ENCODE measurements at places on chromosomes 4 and X. TPM values are rescaled to one million over a fixed set of nuclear protein-coding genes. Genes with fewer than 3 reads are reported as not detected.

DNA sequence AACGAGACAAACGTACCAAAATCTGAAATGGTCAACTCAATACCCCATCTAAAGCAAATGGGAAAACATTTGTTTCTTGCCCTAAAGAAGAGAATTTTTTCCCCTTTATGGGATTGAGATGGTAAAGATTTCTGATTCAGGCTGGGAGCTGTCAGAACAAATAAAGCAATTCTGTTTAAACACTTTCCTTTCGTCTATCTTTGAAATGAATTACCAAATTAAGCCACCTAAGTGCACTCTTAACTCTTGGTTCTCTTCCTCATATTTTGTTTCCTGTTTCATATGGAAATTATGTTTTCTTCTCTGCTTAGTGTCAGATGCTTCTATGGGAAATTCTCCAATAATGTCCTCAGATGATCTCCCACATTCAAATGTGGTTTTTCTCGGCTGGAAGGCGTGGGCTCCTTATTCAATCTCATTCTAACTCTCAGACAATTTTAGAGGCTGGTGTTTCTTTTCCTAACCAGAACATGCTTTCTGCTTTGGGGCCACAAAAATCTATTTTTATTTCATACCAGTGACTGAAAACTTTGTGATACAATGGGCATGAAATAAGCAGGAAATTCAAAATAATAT is 50.3 kb upstream of the HPF1 start:
- no peak for DNase-seq
- H3K4me1 ChIP-seq, result peaks cover 6% of the 10 kb centered on the region
- no peaks in the 10 kb centered on the region for H3K36me3 ChIP-seq
- H3K4me3 ChIP-seq, result no peak overlapping the region
- no peak overlapping the region for H3K27ac ChIP-seq
- no peaks in the 10 kb centered on the region for H3K27me3 ChIP-seq

GRCh38 chr4:168045354-168045753 is 47.0 kb upstream of the ANXA10 start:
- H3K4me1 ChIP-seq, result no peaks in the 10 kb centered on the region
- no peak for DNase-seq
- peaks cover 3% of the 10 kb centered on the region for H3K27me3 ChIP-seq
- peaks cover 7% of the 10 kb centered on the region for H3K36me3 ChIP-seq

DNA sequence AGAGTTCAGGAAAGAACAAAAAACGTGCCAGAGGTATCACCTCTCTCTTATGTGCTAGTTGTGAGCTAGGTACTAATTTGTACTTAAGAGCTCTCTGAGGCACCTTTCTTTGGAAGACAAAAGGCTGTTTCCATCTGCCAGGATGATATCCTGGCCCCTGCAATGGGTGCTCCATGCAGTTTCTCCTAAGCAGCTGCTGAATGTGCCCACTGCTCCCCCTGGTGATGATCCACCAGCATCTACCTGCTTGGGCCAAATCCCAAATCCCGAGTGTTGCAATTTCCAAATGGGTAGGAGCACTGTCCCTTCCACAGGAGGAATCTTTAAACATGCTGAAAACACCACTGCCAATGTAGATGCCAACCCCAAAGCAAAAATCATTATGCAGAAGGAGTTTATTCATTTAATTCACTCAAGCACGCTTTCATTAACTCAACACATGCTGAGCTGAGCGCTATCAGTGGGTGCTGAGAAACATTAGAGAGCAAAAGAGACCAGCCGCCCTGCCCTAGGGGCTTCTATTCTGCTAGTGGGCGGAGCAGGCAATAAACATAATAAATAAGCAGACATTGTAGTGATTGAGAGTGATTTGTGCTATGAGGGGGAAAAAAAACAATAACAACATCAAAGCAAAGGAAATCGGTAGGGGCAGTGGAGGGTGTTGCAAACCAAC is 69.6 kb upstream of the C4orf50 start:
- DNase-seq, result peak; percentile 72
- H3K27ac ChIP-seq, result no peak overlapping the region
- H3K4me1 ChIP-seq, result peaks cover 10% of the 10 kb centered on the region
- no peak overlapping the region for H3K4me3 ChIP-seq

- DNase-seq, result no peak
- no peaks in the 10 kb centered on the region for H3K27me3 ChIP-seq
- H3K4me1 ChIP-seq, result peaks cover 20% of the 10 kb centered on the region
- H3K36me3 ChIP-seq, result peaks cover 36% of the 10 kb centered on the region
- peak overlapping the region; percentile 1 for H3K27ac ChIP-seq
- H3K4me3 ChIP-seq, result no peak overlapping the region
Observed at GRCh38 chr4:151166636-151167035, 67.2 kb downstream of the RPS3A start.

The ASB9 gene
- 2.8 TPM for total RNA-seq

DNA sequence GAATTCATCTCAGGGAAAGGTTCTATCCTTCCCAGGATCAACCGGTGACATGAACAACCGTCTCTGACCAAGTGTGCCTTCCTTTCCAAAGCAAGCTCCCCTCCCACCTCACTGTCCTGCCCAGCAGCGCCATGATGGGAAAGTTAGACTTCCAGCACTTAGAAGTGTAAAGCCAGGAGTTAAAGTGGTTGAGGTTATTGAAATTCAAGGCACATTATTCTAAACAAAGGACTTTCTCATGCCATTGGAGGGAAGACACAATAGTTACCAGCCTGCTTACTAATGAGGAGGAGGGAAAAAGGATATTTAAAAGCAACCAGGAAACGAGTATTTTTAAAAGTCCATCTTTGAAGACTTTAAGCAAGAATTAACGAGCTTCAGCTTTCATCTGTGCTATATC is 96.8 kb downstream of the NSUN7 start:
- peaks cover 12% of the 10 kb centered on the region for H3K36me3 ChIP-seq
- peaks cover 11% of the 10 kb centered on the region for H3K4me1 ChIP-seq
- no peak overlapping the region for H3K27ac ChIP-seq
- peaks cover 4% of the 10 kb centered on the region for H3K27me3 ChIP-seq
- DNase-seq, result no peak
- no peak overlapping the region for H3K4me3 ChIP-seq

- no peak overlapping the region for H3K27ac ChIP-seq
- H3K36me3 ChIP-seq, result no peaks in the 10 kb centered on the region
- H3K4me1 ChIP-seq, result peaks cover 5% of the 10 kb centered on the region
- H3K4me3 ChIP-seq, result no peak overlapping the region
- DNase-seq, result no peak
Observed at GRCh38 chrX:34560180-34560579, 96.9 kb downstream of the TMEM47 start.

- peaks cover 15% of the 10 kb centered on the region for H3K36me3 ChIP-seq
- H3K27ac ChIP-seq, result no peak overlapping the region
- no peak for DNase-seq
- H3K4me3 ChIP-seq, result no peak overlapping the region
- H3K4me1 ChIP-seq, result peaks cover 10% of the 10 kb centered on the region
Observed at GRCh38 chr4:94653984-94654609, 103.7 kb upstream of the BMPR1B start.

DNA sequence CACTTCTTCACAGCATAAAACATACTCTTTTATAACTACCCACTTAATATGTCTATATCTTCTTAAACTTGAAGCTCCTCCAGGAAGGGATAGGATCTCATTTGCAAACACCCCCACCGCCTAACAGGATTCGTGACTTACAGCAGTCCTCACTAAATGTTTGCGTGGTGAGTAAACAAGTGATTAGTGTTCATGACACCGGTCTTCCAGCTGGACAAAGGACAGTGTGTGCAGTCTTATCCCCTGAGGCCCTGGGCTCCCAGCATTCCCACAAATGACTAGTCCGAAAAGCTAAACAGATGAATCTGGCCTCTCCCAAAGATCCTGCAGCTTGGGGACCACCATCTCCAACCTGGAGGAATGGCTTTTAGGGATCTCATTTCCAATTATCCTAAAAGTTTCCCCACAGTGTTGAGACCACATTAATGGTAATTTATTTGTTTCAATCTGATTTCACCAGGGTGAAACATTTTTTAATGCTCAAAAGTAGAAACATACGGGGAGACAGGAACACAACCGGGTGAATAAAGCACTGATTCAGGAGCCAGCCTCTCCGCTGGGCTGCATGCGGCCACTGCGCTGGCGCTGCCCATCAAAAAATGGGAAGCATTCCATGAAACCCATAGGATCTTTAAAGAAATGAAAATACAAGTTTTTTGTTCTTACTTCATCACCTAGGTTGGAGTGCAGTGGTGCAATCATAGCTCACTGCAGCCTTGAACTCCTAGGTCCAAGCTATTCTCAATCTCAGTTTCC is 69.2 kb downstream of the HADH start:
- H3K27ac ChIP-seq, result no peak overlapping the region
- H3K4me3 ChIP-seq, result no peak overlapping the region
- peaks cover 21% of the 10 kb centered on the region for H3K4me1 ChIP-seq
- no peaks in the 10 kb centered on the region for H3K36me3 ChIP-seq
- H3K27me3 ChIP-seq, result no peaks in the 10 kb centered on the region

The PTPN13 gene
- 5.6 TPM for total RNA-seq

GRCh38 chrX:29890646-29891200 is 324.6 kb upstream of the MAGEB2 start:
- no peaks in the 10 kb centered on the region for H3K4me1 ChIP-seq
- no peak overlapping the region for H3K27ac ChIP-seq
- no peak overlapping the region for H3K4me3 ChIP-seq
- H3K27me3 ChIP-seq, result no peaks in the 10 kb centered on the region
- no peaks in the 10 kb centered on the region for H3K36me3 ChIP-seq
- no peak for DNase-seq

The TRPC3 gene
- total RNA-seq, result 3.0 TPM

The PLP1 gene
- 9.6 TPM for total RNA-seq

The CXXC4 gene
- total RNA-seq, result 1.6 TPM

GRCh38 chrX:29561417-29561816 is 653.9 kb upstream of the MAGEB2 start:
- no peaks in the 10 kb centered on the region for H3K36me3 ChIP-seq
- no peak overlapping the region for H3K27ac ChIP-seq
- no peak for DNase-seq

DNA sequence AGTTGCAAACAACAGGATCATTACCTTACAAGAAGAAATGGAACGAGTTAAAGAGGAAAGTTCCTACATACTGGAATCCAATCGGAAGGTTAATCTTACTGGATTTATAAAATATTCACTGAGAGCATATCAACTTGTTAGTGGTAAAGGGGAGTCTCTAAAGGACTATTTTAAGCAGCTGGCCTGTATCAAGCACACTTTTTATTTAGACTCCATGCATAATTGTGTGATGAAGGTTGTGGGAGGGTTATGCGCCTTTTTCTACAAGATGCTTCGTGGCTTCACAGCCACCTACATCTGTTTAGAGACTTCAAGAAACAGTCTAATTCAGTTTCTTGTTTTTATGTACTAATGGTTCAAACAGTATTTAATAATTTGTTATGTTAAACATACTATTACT is 56.6 kb downstream of the GRSF1 start:
- H3K4me1 ChIP-seq, result no peaks in the 10 kb centered on the region
- H3K4me3 ChIP-seq, result no peak overlapping the region
- H3K36me3 ChIP-seq, result peaks cover 18% of the 10 kb centered on the region
- DNase-seq, result no peak
- H3K27ac ChIP-seq, result no peak overlapping the region
- no peaks in the 10 kb centered on the region for H3K27me3 ChIP-seq

The PRKG2 gene
- 0.72 TPM for total RNA-seq

DNA sequence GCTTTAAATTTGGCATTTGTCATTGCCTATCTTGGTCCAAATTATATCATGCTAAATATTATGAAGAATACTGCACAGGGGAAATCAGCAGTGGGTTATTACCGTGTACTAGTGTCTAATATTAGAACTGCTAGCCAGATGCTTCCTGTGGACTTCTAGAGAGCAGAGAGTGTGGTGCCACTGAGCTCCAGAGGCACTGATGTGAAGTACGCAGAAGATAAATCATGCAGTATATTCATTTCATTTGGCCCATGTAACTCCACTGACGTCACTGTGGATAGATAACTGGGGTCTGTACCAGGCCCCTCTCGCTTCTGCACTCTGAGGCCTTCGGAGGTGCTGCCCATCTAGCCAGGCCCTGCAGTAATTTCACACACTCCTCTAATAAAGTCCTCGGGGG is 80.0 kb downstream of the ALPK1 start:
- peaks cover 2% of the 10 kb centered on the region for H3K4me1 ChIP-seq
- no peak for DNase-seq
- no peak overlapping the region for H3K27ac ChIP-seq
- no peaks in the 10 kb centered on the region for H3K36me3 ChIP-seq
- no peak overlapping the region for H3K4me3 ChIP-seq
- H3K27me3 ChIP-seq, result peaks cover 4% of the 10 kb centered on the region

GRCh38 chrX:75596178-75596577 is 73.3 kb upstream of the ZDHHC15 start:
- H3K36me3 ChIP-seq, result no peaks in the 10 kb centered on the region
- no peak overlapping the region for H3K27ac ChIP-seq
- no peak for DNase-seq
- H3K27me3 ChIP-seq, result no peaks in the 10 kb centered on the region

- no peak overlapping the region for H3K4me3 ChIP-seq
- H3K36me3 ChIP-seq, result no peaks in the 10 kb centered on the region
- no peak overlapping the region for H3K27ac ChIP-seq
- no peaks in the 10 kb centered on the region for H3K4me1 ChIP-seq
- peaks cover 5% of the 10 kb centered on the region for H3K27me3 ChIP-seq
- no peak for DNase-seq
Observed at GRCh38 chr4:8349664-8350236, 80.2 kb downstream of the HTRA3 start.

DNA sequence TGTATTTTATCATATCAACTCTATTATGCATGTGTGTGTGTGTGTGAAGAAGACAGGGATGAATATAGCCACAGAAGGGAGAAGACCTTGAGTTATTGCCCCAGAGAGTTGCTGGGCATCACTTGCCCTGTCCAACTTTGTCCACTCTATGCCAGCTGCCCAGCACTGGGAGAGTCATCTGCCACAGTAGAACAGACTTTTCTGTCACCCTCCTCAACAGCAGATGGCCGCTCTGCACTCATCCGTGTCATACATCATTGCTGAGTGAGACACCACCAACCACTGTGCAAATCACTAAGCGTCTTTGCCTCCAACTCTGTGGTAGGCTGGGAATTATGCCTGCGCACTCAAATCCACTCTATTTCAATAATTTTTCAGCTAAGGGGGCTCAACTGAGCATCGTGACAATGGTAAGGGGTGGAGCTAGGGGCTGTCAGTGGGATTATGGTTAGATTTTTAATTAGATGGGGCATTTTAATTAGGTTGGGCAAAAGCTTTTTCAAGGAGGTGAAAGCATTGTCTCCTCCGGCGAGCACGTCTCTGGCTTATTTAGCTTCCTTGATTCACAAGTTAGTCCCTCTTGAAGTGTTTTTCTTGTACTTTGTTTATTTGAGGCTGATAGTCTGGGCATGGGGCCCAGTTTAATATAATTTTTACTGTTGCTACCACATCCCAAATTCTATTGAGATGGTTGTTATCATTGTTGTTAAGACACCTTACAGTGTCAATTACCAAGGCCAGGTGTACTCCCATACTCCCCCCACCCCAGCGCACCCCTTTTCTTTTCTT is 100.1 kb upstream of the KLF3 start:
- H3K27ac ChIP-seq, result no peak overlapping the region
- H3K27me3 ChIP-seq, result peaks cover 6% of the 10 kb centered on the region
- DNase-seq, result no peak
- H3K36me3 ChIP-seq, result peaks cover 4% of the 10 kb centered on the region
- no peak overlapping the region for H3K4me3 ChIP-seq

The NALF2 gene
- total RNA-seq, result 0.74 TPM

The BMP15 gene
- total RNA-seq, result not detected

Measured in endothelial cell (in vitro differentiated cells).